ENCODE measurements at places on chromosomes 5 and 9.

GRCh38 chr5:154047324-154047723 lies 8.6 kb downstream of the MFAP3 start:
- DNase-seq = no peak

- DNase-seq = no peak
Measured at GRCh38 chr5:76908166-76908565, 44.7 kb upstream of the CRHBP start.

- DNase-seq = no peak
Measured at GRCh38 chr9:106376689-106377088, 486.3 kb upstream of the ZNF462 start.

DNA sequence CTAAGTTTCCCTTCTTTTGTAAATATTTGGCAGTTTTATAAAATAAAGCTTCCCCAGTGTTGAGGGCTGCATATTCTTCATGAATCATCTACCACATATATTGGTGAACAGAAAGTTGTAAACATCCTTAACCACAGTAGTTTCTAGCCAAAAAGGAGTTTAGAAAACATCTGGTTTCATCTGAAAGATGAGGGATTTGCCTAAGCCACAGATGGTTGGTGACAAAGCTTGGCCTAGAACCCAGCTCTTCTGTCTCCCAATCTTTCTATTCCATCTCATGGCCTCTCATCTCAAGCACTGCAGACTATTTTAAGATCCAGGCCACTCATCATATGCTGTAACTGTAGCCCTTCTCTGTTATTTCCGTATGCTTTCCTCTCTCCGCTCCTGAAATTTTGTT lies 232.3 kb upstream of the TRPM3 start:
- no peak for DNase-seq

- DNase-seq = no peak
Measured at GRCh38 chr5:35754481-35754880, 102.2 kb upstream of the IL7R start.

Data from NCI-H2171 (cell line).